ENCODE measurements at places on chromosomes 5 and 9.

- DNase-seq: no peak
Measured at GRCh38 chr9:69331444-69331843, 6.4 kb downstream of the ENTREP1 start.

- peak; percentile 26 for DNase-seq
Measured at GRCh38 chr9:21964925-21965385, 29.2 kb downstream of the CDKN2A start.

DNA sequence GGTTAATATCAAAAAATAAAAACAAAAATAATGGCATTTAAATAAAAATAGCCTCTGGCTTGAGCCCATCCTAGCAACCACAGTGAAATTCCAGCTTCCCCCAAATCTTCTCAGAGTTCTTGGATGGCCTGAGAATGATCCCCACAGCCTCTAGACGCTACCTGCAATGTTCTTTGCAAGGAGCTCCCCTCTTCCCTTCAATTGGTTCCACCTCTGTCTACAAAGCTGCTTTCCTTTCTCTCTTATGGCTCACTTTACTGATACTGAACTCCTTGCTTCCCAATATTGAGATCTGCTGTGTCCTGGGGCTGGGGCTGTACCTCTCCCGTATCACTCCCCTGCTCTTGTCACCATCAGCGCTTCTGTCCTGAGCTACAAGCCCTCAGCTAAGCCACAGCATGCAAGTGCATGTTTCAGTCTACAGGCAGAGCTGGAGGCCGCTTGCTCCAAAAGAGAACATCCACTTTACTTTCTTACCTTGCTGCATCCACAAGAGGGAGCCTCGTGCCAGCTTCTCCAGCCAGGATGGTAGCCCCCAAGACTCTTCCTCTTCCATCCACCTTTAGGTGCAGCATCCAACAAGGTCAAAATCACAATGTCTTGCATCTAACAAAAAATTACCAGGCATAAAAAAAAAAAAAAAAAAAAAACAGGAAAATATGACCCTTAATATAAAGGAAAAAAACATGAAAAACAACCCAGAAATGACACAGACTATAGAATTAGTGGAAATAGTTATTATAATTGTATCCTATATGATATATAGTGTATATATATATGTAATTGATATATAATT is 57.4 kb upstream of the PRSS3 start:
- no peak for DNase-seq

DNA sequence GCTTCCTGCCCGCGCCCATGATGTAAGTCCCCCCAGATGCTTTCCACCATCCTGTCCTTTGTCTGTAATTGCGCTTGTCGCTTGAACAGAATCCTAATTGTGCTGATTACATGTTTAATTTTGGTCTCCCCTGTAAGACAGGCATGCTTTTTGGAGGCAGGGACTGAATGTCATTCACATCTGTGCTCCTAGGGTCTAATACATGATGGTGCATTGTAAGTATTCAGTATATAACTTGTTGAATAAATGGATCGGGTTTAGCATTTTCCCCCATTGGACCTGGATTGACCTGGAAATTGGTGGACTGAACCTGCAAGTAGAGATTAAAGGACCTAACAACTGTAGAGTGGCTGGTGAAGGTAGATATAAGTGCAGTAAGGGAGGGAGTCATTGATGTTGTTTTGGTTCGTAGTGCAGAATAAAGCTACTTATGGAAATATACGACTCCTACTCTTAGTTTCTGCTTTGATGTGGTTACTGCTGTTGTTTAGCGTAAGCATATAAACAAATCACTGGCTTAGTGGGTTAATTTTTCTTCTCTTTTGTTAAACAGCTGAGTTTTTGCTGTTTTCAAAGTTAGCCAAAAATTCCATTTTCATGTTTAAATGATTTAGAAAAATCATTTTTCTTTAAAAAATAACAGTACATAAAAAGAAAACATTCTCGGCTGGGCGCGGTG is 57.3 kb downstream of the TRIO start:
- DNase-seq: no peak

- no peak for DNase-seq
Measured at GRCh38 chr5:168513861-168514428, 15.2 kb upstream of the FBLL1 start.

DNA sequence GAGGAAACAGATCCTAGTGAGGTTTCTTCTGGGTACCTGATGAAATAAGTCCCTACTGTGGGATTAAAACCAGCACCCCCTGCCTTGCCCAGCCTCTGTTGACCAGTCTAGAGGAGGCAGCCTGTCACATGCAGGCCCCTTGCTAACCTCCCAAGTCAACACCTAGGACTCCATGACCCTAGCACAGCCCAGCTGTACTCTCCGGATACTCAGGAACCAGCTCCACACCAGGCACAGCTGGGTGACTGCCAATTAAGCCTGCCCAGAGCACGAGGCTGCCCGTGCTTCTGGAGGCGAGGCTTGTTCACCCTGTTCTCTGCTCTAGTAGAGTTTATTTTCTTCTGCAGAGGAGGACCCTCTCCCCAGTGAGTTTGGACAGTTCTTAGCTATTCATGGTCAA is 92.5 kb downstream of the SNX24 start:
- no peak for DNase-seq

DNA sequence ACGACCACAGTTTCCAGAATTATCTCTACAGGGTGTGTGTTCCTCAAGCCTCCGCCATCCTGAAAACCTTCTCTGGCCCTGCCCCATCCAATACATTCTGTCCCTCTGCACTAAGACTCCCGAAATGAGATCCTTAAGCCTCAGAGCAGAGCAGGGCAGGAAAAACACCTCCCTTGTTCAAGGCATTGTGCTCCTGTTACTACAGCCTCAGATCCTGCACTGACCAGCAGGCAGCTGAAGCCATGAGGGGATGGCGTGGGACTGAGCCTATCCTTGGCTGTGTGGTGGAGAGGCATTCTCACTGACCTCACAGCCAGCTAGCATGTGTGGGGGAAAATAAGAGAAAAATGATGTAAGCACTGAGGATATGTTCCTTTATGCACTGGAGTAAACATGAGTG is 106.7 kb upstream of the PHYKPL start:
- DNase-seq: no peak

- DNase-seq: no peak
Measured at GRCh38 chr9:110619831-110620230, 40.3 kb upstream of the SVEP1 start.

- DNase-seq: no peak
Measured at GRCh38 chr5:143227301-143227700, 176.2 kb downstream of the NR3C1 start.

DNA sequence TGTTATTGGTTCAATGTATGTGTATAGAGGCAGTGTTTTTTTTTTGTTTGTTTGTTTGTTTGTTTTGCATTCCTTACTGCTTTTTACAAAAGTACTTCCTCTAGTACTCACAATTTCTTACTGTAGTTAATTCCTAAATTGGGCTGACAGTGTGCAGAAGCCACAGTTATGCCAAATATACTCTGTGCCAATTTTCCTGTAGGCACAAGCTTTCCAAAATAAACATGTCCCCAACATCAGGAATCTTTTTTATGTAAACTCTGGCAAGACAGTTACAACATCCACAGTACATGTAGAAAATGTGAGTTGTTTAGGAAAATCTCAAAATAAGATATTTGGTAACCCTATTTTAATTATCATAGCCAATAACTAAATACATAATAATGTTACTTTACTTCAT is 161.6 kb upstream of the TSLP start:
- no peak for DNase-seq

DNA sequence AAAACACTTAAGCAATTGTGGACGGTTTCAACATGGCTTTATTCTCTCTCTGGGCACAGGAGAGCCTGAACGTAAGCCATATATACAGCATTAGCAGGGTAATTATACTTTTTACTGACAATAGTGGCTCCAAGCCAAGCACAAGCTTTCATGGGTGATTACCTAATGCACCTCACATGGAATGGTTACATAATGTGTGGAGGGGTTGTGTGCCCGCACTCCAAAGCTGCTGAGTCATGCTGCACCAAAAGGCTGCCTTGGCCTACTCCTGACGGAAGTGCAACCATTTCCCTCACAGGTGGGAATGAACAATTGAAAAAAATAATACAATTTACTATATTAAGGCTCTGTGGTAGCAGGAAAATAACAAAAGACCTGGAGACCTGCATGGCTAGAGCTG is 86.5 kb upstream of the ATP10B start:
- DNase-seq: no peak

DNA sequence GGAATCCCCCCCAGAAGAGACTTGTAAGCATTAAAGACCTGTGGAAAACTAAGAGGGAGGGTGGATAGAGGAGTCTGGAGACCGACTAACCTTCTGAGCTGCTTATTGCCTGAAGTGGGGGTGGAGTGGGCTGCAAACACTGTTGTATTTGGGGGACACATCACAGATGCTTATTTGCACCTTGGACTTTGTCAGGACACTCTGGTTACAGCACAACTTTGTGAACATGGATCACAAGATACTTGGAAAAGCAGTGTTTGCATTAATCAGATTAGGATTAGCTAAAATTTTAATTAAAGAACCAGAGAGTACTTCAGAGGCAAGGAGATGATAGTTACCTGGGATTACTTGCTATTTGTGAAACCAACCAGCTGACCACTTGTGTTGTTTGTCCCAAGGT is 30.9 kb downstream of the TMC1 start:
- no peak for DNase-seq

- no peak for DNase-seq
Measured at GRCh38 chr9:119009249-119009648, 360.0 kb downstream of the BRINP1 start.

GRCh38 chr9:94668928-94669729 is 29.8 kb upstream of the FBP1 start:
- no peak for DNase-seq

- no peak for DNase-seq
Measured at GRCh38 chr9:133971981-133972941, 19.9 kb downstream of the VAV2 start.

DNA sequence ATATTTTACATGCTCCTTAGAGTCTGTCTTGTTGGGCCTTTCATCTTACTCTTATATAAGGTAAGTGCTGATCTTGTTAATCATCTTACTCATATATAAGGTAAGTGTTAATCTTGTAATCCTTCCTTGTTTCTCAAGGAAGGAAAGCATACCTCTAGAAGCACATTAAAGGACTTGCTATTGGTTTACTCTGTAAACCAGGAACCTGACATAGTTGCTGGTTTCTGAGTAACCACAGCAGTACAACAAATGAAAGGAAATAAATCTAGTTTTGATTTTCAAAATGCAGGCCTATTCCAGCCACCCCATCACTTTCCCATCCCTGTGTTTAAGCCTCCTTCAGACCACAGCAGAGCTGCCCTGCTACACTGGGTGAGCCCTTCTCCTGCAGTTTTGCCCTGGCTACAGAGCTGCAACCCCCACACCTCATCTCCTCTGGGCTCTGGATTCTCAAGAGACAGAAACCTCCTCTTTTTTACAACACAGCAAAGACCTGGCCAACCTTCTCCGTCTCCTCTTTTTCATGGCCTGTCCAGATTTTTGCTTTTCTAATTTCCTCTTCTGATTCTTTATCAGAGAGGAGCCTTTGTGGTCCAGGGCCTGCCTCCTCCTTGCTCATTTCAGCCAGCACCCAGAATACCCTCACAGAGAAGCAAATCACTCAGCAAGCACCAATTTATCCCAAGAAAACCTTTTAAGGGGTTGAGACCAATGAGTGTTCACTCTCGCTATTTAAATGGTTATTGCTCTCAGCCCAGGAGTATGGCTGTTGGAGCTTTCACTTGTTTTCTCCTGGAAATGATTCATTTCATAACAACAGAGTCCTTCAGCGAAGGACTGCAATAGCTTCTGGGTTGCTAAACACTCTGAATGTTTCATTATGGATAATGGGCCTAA is 103.2 kb downstream of the FSTL4 start:
- DNase-seq: no peak

GRCh38 chr9:120921661-120922181 is 4.9 kb downstream of the TRAF1 start:
- no peak for DNase-seq

All from stimulated activated CD4-positive, alpha-beta T cell treated with anti-CD3 and anti-CD28 coated beads, TNF-alpha, amount 100 ng/mL, for 24 hours (primary cell).